Natural killer cell (primary cell): ENCODE measurements at places on chromosomes 7 and 10.

- no peak overlapping the region for H3K27ac ChIP-seq
- DNase-seq = peak; percentile 31
- H3K36me3 ChIP-seq = no peaks in the 10 kb centered on the region
- H3K27me3 ChIP-seq = no peaks in the 10 kb centered on the region
These were observed 36.1 kb downstream of the UBTD1 start for GRCh38 chr10:97534746-97535367.

DNA sequence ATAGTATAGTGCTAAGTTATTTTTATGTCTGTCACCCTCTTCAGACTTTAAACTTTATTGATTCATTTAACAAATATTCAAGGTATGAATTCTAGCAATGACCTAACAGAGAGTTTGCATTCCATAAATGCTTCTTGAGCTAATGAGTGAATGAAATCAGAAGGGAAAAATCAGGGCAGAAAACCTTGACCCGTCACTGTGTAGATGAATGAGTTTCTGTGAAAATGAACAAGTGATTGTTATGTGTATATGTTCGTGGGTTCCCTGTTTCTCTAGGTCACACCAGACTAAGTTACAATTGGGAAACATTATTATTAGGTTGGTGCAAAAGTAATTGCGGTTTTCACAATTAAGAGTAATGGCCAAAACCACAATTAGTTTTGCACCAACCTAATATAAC lies 30.1 kb downstream of the APBB1IP start:
- no peak overlapping the region for H3K4me3 ChIP-seq
- peaks cover 59% of the 10 kb centered on the region for H3K4me1 ChIP-seq
- DNase-seq = no peak
- peaks cover 2% of the 10 kb centered on the region for H3K36me3 ChIP-seq

DNA sequence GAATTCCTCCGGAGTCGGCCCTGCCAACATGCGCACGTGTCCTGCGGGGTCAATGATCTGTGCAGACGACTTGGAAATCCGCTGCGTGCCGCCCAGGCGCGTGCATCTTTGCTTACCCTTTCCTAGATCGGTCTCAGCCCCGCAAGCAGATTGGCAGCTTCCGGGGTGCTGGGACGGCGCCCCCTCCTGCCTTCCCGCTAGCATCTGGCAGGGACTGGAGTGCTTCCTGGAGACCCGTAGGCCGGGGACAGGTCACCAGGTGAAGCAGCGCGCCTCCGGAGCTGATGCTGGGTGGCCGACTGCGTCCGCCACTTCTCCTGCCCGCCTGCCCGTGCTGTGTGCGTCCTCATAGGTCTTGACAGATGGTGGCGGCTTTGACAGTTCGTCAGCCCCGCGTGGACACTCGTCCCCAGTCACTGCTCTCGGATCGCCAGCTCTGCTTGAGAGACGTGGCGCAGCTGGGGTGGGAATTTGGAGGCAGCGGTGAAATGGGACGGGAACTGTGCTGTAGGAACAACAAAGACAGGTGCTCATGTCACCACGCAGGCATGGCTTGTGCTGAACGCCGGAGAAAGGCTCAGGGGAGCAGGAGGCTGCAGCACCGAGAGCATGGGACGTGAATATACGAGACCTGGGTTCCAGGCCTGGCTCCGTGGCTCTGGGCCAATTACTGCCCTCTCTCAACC lies 21.9 kb upstream of the KCNK18 start:
- H3K4me3 ChIP-seq = peak overlapping the region; percentile 35
- no peaks in the 10 kb centered on the region for H3K36me3 ChIP-seq
- H3K4me1 ChIP-seq = peaks cover 18% of the 10 kb centered on the region
- no peak overlapping the region for H3K27ac ChIP-seq
- no peak for DNase-seq

DNA sequence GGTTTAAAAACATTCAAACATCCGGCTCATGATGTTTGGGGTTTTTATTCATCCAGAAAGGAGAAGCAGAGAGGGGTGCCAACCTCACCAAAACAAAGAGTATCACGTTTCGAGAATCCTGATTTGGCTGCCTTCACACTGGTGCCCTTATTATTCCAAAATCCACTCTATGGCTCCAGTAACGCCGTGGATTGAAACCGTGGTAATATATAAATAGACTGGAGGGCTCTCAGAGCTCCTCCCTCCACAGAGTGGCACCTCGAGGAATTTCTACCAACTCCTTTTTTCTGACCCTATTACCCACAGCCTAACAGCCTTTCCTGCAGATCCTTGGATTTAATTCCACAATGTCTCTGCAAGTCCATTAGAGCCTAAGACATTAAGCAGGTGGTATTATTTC lies 353.6 kb downstream of the CRPPA start:
- H3K27ac ChIP-seq = no peak overlapping the region
- H3K4me3 ChIP-seq = no peak overlapping the region
- no peaks in the 10 kb centered on the region for H3K4me1 ChIP-seq
- H3K27me3 ChIP-seq = no peaks in the 10 kb centered on the region

DNA sequence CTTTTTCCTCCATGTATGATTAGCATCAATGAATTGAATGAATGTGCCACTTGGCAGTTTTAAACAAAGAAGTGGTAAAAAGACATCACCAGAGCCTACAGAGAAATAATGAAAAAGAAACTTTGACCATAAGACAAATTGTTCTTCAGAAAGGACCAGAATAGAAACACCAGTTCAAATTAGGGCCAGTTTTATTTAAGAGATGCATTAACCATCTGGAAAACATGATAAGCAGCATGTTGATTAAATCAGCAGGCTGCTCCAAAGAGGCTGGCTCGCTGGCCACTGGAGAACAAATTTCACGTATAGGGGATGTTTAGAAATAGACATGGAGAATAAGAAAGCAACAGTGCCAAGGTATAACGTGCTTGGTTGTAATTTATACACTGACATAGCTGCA lies 242.3 kb upstream of the AOAH start:
- no peak for DNase-seq
- peaks cover 20% of the 10 kb centered on the region for H3K4me1 ChIP-seq
- H3K27me3 ChIP-seq = no peaks in the 10 kb centered on the region
- H3K4me3 ChIP-seq = no peak overlapping the region
- H3K36me3 ChIP-seq = no peaks in the 10 kb centered on the region

DNA sequence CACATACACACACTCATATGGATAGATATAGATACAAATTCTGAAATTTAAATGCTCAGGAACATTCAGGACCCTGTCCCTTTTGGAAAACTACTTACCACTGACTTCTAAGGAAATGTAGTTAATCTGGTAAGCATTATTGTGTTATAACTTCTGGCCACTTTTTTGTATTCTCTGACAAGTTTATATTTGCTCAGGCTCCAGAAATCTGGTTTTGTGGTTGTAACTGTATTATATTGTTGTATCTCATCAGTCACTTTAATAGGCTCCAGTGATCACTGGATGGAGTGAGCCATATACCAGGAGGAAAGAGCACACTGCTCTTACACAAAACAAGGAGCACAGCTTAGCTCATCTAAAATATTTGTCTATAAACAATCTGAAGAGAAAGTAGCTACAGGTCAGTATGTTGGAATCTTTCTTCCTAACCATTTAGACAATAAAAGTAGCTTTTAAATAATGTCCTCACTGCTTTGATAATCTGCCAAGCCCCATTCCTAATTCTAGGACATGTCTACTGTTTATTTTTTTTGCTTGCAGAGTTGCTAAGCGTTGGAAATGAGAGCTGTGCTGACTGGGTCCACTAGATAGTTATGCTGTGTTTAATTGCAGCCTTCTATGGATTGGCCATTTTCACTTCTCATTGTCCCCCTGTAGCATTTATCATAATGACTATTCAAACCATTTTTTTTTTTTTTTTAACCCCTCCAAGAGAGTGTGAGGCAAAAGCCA lies 43.8 kb downstream of the SMNDC1 start:
- no peaks in the 10 kb centered on the region for H3K36me3 ChIP-seq
- H3K4me1 ChIP-seq = no peaks in the 10 kb centered on the region
- no peak overlapping the region for H3K27ac ChIP-seq
- DNase-seq = no peak
- no peak overlapping the region for H3K4me3 ChIP-seq
- no peaks in the 10 kb centered on the region for H3K27me3 ChIP-seq

DNA sequence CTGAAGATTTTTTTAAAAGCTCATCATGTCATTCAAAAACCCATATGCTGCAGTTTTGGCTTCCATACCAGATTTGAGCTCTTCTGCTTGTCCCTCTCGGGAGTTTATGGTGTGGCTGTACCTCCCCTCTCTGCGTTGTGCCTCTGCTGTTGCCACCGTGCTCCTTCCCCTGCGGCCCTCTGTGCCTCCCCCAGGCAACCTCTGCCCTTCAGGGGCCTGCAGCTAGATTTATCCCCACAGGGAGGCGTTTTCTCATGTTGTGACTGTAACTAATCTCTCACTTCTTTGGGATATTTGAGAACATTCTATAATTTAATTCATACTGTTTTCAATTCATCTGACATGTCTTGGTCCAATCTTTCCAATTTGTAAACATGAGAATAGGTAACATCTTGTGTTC lies 52.7 kb downstream of the TASOR2 start:
- no peaks in the 10 kb centered on the region for H3K27me3 ChIP-seq
- peaks cover 34% of the 10 kb centered on the region for H3K36me3 ChIP-seq
- no peak overlapping the region for H3K27ac ChIP-seq
- no peak overlapping the region for H3K4me3 ChIP-seq
- no peaks in the 10 kb centered on the region for H3K4me1 ChIP-seq

GRCh38 chr7:78407031-78407430 lies 608.5 kb downstream of the PHTF2 start:
- H3K27ac ChIP-seq = no peak overlapping the region
- no peaks in the 10 kb centered on the region for H3K36me3 ChIP-seq
- no peaks in the 10 kb centered on the region for H3K4me1 ChIP-seq
- no peak overlapping the region for H3K4me3 ChIP-seq
- H3K27me3 ChIP-seq = no peaks in the 10 kb centered on the region
- DNase-seq = no peak
